ENCODE measurements at places on chromosomes 4 and X.

- DNase-seq = no peak
Observed at GRCh38 chr4:76545226-76545884, 110.3 kb downstream of the SHROOM3 start.

GRCh38 chr4:136194962-136195361 lies 1337.3 kb downstream of the PCDH18 start:
- no peak for DNase-seq

DNA sequence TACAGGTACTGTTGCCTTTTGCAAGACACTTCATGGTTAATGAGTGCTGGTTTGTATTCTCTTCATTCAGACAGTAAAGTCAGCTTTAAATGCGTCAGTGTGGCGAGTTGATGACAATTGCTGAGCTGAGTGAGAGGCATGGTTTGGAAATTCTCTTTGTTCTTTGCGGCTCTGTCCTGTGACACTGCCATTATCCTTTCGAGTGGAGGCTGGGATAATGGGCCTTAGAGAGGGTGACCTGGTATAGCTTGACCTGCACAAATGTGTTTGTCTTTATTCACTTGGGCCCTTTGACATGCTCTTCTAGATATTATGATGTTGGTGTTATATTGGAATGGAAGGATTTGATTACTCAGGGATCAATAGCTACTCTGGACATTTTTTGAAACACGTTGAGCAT lies 208.5 kb upstream of the FAT1 start:
- no peak for DNase-seq

- no peak for DNase-seq
Observed at GRCh38 chr4:166128403-166128802, 255.4 kb downstream of the TLL1 start.

DNA sequence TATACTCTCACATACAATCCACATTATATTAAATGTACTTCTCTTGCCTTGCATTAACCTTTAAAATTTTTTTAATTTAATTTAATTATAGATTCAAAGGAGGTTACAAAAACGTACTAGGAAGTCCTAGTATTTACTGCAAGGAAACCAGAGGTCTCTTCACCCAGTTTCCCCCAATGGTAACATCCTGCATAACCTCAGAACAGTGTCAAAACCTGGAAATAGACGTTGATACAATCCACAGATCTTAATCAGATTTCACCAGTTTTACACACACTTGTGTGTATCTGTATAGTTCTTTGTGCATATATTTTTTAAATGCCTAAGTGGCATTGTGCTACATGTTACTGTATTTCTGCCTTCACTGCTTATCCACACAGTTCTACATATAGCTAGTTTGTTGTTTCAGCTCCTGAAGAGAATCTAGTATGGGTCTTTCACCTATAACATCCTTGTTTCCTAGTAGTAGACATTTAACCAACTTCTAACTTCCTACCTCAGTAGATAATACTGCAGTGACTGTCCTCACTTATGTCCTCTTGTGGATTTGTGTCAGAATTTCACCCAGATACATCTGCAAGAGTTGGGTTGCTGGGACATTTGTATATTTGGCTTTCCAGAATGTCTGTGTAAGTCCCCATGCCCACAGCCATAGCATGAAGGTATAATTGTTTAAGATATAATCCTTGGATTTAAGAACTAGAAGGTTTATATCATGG lies 103.2 kb downstream of the NFKB1 start:
- DNase-seq = no peak

DNA sequence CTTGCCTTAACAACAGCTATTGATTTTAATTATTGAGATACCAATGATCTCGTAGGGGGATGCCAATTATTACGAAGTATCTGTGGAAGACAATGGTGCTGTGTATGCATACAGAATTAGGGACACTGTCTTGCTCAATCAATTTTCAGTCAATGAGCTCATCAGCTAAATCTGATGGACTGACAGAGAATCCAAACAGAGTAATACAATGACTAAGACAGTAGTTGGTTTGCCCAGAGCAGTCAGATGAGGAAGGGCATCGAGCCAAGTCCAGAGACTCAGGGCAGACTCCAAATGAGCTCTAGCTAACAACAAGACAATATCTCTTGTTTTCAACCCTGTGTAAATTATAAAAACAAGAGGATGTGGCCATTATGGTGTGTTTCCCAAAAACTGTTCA lies 14.7 kb upstream of the GSX2 start:
- DNase-seq = no peak

DNA sequence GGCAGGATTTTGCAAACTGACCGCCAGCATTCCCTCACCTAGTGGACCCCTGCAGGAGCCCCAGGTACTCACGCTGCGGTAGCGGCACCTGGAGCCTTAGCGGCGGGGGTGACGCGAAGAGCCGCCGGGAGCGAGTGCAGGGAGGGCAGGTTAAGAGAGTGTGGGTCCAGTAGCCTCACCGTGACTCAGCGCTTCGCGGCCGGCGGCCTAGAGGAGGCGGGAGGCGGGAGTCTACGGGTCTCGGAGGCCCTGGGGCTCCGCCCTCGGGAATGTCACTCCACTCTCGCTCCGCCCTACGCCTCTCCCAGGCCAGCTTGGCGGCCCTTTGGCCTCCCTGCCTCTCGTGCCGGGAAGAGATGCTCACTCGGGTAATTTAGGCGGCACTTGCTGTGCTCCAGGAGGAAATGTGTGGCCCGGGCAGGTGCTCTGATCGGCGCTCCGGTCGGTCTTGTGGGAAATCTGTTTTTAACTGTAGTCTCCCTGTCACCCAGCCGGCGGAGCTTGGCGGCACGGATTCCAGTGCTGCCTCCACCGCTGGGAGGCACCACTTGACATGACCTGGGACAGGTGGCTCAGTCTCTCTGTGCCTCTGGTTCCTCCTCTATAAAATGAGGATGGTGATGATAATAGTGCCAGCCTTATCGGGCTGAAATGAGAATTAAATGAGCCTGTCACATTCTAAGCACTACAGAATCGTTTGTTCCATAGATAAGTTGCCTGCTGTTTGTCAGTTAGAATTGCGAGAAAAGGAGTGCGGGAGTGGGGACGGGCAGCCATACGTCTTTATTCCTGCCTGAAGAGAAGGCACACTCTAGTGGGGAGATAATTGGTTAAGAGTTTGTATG lies at the start of gene PIR:
TSS of gene PIR (minus strand) at position 216 of the 845 bp plus-strand sequence. CDS start 2,076 bp downstream, outside the sequence.
- DNase-seq = peak; percentile 9

DNA sequence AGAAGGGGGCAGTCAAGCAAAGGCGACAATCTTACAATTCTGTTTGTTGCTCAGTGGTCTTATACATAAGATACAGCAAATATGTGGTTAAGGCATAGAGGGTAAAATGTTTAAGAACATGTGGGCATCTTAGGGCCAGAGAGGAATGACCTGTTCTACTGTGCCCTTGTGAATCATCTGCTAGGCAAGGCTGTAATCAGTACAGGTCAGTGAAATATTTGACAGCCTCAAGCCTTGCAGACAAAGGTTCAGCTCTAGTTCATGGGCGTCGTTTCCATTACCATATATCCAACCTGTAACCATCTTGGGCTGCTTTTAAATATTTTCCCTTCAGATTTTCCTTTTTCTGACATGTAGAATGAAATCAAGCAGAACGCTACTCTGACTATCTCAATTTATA lies 37.3 kb downstream of the AGA start:
- DNase-seq = no peak

GRCh38 chr4:33831442-33832066 lies 2412.8 kb downstream of the ARAP2 start:
- DNase-seq = no peak

DNA sequence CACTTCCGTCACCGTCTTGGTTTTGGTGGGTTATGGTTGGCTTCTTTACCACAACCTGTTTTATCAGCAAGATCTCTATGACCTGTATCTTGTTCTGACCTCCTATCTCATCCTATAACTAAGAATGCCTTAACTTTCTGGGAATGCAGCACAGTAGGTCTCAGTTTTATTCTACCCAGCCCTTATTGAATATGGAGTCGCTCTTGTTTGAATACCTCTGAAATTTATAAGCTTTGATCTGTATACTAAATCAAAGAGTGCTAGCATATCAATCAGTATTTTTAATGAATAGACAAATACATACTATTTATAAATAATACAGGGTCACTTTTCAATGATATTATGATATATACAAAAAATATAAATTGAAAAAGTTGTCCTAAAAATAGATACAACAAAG lies 690.0 kb downstream of the TRAM1L1 start:
- no peak for DNase-seq

- DNase-seq = no peak
Observed at GRCh38 chrX:17377091-17377717, 2.2 kb downstream of the NHS start.

DNA sequence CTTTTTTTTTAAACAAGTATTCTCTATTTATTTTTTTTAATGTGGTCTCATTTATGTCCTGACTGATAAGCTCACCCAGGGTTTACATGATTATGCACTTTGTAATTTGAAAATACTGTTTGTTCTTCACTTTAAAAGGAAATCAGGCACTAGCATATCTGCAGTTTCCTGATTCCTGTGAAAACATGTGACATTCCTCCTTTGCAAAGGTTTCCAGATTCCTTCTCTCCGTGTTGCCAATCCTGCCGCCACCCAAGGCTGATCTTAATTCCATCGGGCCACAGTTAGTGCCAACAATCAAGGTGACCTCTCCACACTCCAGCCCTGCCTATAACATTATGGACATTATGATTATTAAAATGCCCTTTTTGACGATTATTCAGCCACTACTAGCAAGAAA lies 225.4 kb downstream of the PCDH7 start:
- DNase-seq = no peak

- DNase-seq = no peak
Observed at GRCh38 chr4:137414802-137415201, 117.5 kb downstream of the PCDH18 start.

GRCh38 chr4:184419976-184420375 lies 54.4 kb downstream of the IRF2 start:
- DNase-seq = no peak

- DNase-seq = no peak
Observed at GRCh38 chrX:23828881-23829280, 45.9 kb downstream of the SAT1 start.

DNA sequence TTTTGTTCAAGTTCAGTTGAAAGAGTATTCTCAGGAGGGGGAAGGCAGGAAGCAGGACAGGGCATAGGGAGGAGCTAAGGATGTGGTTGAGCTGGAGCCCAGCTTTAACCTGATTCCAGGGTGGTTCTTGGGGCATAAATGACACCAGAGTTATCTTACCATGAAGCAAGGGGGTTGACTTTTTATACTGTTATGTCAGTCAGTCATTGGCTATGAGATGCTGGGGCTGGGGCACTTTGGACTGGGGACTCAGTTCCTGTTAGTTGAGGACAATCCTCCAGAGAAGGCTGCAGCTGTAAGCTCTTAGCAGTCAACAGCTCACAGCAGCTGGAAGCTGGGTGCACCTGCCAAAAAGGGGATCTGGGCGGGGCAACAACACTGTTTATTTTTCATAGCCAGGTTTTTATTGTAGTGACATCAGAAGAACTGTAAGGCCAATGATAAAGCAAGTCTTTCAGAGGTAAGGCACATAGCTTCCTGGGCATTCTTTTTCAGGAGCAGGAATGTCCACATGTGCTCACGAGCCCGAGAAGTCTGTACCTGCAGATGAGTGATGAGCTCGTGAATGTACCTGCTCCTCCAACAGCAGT lies 78.5 kb downstream of the MID1IP1 start:
- no peak for DNase-seq

- no peak for DNase-seq
Observed at GRCh38 chr4:103692615-103693014, 27.2 kb downstream of the TACR3 start.

DNA sequence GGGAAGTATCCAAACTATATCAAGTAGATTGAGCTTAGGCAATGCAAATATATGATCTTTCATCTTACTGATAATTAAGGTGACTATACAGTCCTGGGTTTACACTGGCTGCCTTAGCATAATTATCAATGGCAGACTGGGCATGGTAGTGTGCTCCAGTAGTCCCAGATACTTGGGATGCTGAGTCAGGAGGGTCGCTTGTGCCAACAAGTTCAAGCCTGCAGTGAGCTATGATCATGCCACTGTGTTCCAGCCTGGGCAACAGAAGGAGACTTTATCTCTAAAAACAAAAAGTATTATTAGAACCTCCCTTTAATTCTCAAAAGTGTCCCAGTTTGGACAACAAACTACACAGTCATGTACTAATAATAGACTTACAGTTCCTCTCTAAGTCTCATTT lies 99.4 kb upstream of the RASGEF1B start:
- DNase-seq = no peak

DNA sequence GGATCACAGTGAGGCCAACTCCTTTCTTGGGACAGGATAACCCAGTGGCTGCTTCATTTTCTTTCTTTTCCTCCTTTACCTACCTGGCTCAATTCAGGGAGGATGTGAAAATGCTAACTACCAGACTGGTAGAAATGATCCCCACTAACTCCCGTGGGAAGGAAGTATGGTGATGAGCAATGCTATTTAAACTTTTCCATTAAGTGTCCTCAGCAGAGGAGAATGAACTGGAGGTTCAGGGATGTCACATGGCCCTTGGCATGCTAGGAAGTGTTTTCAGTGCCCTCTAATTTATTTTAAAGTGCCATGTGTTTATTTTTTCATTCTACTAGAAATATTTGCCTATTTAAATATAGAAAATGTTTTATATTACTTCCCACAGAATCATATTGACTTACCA lies 363.9 kb downstream of the PPP3CA start:
- no peak for DNase-seq

DNA sequence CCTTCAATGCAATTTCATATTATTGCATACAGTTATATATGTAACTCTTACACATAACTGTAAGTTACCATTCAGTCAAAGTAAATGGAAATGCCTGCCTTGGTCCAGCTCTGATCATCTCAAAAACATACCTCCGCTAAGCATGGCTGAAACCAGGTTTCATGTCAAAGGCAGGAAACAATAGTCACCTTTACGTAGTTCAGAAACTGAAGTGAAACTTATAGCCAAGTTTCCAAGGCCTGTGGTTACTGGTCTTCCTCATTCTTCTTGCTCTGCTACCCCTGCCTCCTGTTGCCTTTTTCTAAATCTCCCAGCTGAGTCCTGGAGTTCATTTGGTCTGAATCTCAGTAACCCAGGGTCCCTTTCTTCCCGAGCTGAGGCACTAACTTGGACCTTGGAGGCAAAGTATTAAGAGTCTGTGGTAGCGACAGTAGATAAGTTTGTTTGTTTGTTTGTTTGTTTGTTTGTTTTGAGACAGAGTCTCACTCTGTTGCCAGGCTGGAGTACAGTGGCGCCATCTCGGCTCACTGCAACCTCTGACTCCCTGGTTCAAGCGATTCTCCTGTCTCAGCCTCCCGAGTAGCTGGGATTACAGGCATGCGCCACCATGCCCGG lies 30.8 kb downstream of the DAPP1 start:
- DNase-seq = no peak

GRCh38 chrX:47817421-47817820 lies 19.3 kb upstream of the ZNF81 start:
- DNase-seq = no peak

DNA sequence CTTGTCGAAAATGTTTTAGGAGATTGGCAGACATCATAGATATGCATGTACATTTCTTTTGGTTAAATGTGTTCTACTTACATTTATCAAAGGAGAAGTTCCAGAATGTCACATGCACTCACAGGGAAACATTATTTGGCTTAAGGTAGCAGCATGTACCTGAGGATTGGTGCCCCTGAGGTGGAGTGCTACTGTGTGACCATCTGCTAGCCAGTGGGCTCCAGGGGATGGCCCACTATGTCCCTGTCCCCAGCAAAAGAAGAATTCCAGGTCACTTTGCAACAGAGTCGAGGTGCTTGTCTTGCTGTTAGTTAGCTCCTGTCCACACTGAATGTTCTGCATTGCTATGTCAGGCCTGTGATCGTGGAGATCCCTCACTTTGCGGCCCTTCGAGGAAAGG lies 283.2 kb downstream of the ANK2 start:
- DNase-seq = no peak

Measured in stimulated activated CD4-positive, alpha-beta T cell treated with anti-CD3 and anti-CD28 coated beads, TNF-alpha, amount 100 ng/mL, for 24 hours (primary cell).